ENCODE measurements at places on chromosomes 4 and X.

- no peak for DNase-seq
These were observed 362.2 kb upstream of the EMCN start for GRCh38 chr4:100880011-100880410.

DNA sequence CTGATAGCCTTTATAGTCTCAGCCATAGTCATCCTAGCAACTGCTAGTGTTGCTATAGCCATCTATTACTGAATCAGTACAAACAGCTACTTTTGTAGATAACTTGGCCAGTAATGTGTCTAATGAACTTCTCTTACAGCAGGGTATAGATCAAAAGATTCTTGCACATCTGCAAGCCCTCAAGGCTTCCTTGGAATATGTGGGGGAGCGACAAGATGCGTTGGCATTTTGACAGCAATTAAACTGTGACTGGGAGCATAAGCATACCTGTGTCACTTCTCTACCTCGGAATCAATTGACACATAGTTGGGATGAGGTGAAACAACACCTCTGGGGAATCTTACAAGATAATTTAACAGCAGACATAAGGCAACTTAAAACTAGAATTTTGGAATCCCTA, 87.6 kb downstream of the TMEM144 start:
- no peak for DNase-seq

GRCh38 chrX:68881911-68882310, 53.1 kb downstream of the EFNB1 start:
- no peak for DNase-seq

DNA sequence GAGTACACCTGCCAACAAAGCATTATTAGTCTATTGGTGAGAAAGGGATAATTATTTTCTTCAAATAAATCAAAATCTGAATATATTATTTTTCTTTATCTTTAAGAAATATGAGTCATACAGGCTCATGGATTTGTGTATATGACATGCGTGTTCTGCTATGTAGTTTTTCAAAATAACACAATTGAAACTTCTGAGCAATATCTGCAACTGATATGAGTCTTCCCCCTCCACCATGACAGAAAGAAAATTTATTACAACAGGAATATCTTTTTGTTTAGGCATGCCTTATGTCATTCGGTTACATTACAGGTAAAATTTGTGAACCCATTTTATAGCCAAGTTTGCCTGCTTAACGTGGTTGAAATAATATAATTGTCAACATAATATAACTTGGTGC, 32.0 kb downstream of the TMPRSS11A start:
- DNase-seq, result no peak

DNA sequence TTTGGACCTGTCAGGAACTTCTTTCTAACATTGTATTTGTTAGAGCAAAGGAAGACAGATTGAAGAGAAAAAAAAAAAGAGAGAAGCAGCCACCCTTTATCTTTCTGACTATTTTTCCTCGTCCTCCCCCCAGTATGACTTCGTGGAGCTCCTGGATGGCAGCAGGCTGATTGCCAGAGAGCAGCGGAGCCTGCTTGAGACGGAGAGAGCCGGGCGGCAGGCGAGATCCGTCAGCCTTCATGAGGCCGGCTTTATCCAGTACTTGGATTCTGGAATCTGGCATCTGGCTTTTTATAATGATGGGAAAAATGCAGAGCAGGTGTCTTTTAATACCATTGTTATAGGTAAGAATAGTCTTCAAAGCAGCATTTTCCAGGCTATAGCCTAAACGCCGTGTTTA, 237.7 kb downstream of the DCTD start:
- DNase-seq, result no peak

DNA sequence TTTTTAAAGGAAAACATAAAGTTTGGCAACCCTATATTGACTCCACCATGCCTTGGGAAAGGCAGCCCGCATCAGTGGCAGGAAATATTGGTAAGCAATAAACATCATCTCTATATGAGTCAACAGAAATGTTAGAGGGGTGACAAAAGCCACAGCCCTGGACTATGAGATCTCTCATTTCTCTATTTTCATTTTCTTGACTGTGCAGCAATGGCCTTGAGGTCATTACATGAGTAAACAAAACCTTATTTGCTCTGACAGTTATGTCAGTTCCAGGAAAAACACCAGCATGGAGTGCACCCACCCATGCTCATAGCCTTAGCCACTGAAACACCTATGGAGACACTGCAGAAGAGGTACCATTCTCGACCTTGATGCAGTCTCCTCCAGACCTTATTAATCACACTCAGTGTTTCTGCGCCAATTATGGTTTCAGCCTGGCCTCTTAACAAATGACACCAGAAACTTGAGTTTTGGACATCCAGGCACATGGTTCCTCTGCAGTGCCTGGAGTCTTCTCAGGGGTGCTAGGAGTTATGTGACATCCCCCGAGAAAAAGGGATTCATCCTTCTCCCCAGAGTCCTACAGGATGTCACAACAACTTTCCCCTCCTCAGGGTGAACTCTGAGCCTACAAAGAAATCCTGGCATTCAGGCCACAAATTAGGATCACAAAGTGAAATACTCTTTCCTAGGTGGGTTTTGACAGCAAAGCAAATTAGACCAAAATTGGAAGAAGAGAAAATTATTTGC, 16.0 kb upstream of the HPGD start:
- no peak for DNase-seq

GRCh38 chr4:111174331-111174730, 551.5 kb upstream of the PITX2 start:
- no peak for DNase-seq

DNA sequence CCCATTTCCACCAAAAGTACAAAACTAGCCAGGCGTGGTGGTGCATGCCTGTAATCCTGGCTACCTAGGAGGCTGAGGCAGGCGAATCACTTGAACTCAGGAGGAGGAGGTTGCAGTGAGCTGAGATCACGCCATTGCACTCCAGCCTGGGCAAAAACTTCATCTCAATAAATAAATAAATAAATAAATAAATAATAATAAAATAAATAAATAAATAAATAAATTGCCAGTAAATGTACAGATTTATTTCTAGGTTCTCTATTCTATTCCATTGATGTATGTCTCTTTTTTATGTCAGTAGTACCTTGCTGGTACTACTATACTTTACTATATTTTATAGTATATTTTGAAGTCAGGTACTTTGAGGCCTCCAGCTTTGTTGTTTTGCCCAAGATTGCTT, 43.7 kb downstream of the MAGEC1 start:
- no peak for DNase-seq

DNA sequence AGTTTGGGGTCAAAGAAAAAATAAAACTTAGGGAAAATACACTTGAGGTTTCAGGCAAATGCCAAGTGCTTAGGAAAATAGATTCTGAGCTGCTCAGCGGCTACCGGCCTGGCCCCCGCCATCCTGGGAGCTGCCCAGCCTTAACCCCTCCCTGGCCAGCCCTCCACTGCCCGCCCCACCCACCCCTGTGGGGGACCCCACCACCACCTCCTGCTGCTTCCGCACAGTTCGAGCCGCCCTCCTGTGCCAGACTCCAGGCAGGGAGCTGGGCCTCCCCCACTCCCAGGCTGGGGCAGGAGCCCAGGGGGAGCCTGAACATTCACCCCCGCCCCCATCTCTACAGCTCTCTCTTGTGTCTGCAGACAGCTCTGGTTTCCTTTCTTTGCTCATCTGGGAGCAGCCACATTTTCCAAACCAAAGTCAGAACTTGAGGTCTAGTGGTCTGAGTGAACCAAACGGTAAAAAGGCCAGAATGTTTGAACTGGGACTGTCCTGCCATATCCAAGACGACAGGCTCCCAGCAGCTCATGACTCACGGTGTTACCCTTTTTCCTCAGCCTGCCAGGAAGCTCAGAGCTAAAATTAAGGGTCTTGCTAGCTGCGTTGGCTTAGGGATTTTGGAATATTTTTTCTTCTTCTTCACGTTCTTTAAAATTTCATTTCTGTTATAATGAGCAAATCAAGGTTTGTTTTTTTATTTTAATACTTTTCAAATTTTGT, 4.7 kb upstream of the FGFR3 start:
- no peak for DNase-seq

DNA sequence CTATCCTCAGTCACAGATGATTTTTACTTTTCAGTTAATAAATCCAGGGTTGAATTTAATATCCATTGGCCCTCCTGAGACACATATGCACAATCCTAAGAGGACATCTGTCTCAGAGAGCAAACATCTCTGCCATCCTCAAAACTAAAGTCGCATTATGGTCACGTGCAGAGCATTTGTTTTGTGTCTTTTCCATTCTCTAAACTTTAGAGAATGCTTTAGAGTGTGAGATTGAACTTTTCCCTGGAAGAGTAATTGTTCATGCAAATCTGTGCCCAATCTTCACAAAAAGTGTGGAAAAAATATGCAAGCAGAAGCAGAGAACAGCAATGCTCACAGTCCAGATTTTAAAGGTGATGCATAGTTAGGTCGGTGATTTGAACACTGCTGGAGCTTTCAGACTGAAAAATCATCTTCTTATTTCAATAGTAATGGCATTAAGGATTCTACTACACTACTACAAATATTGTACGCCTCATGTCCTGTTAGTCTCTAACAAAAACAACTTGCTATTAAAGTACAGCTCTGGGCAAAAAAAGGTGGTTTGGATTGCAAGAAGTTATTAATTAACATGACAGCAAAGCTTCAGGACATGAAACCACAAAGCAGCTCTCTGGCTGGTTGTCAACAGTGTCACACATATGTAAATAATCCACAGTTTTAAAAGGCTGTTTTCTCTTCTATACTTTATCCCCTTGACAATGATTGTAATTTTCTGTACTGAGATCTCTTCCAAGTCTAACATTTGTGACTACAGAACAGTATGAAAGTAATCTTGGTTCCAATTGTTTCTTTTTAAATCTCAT, 19.9 kb downstream of the DCHS2 start:
- no peak for DNase-seq

DNA sequence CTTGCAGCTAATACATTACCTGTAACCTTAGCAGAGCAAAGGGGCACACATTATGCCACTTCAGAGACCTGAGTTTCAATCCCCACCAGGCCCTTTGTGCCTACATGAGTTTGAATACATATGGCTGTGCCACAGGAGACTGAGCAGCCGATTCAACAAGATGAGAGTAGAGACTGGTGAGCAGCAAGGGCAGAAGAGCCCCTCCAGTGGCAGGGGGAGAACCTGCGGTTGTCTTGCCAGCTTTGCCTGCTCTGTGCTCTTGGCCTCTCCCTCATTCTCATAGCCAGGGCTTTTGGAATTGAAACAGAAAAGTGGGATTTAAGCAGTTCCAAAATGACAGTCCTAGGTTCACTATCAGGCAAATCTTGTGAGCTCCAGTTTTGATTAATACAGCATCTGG, 52.3 kb upstream of the CLNK start:
- DNase-seq, result no peak

DNA sequence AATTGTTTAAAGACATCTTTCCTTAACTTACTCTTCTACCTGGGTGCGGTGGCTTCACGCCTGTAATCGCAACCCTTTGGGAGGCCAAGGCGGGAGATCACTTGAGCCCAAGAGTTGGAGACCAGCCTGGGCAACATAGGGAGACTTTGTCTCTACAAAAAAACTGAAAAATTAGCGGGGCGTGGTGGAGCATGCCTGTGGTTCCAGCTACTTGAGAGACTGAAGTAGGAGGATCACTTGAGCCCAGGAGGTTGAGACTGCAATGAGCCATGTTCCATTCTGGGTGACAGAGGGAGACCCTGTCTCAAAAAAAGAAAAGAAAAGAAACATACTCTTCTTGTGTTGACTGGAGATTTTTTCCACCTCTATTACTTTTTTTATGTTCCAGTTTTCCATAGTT, 181.9 kb downstream of the RAPGEF2 start:
- no peak for DNase-seq

GRCh38 chrX:7346021-7346420, 198.1 kb upstream of the PUDP start:
- no peak for DNase-seq

DNA sequence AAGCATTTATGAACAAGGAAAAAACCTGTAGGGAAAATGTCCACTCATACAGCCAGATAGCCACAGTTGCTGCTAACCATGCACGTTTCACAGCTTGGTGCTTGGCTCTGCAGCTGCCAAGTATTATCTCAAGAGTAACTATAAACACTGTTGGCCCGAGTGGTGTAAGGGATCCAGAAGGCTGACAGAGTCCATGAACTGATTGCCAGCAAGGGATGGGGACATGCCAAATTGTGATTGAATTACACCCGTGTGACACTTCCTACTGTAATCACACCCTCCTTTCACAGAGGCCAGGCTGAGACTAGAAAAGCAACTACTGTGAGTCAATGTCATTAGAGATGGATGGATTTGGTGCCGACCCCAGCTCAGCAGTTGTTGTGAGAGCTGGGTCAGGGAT, 223.9 kb upstream of the ANKRD50 start:
- peak; percentile 44 for DNase-seq

GRCh38 chrX:133985164-133985966, at the start of gene GPC3:
GPC3 (minus strand) TSS chrX:133985594.
- peak; percentile 69 for DNase-seq

DNA sequence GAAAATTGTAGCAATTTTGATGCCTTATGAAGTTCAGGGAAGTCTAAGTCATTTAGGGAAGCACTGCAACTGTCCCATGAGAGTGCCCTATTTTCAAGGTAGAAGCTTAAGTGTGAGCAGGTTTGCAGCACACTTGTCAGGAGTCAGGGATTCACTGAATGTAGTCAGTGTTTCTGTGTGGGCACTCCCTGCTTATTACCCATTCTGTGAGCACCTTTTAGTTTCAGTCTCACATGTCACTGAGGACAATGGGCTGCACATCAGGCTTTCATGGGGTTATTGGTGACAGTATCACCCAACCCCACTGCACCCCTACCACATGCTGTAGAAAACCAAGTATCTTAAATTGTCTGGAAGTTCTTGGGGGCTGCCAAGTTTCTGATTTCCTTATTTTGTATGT, 2.9 kb upstream of the CCNG2 start:
- no peak for DNase-seq

GRCh38 chr4:47490550-47490949, 5.5 kb downstream of the ATP10D start:
- DNase-seq, result no peak

DNA sequence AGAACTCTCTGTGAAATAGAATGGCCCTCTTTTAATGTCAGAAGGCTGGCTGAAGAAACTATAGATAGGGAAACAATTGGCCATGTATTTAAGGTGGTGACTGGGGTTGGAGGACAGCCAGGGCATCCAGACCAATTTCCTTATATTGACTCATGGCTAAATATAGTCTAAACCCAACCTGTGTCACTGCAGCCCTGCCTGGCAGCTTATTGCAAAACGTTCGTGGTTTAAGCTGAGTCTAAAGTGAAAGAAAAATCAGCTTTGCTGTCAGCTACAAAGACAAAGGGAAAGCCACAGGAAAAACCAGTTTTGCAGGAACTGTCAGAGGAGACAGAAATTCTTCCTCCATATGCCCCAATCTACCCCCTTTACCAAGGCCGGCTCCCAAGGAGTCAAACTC, 902.8 kb upstream of the NDST4 start:
- DNase-seq, result no peak
